ENCODE measurements at places on chromosomes 16 and 17. TPM values are rescaled to one million over a fixed set of nuclear protein-coding genes. Genes with fewer than 3 reads are reported as not detected.

MT1H gene
- total RNA-seq = not detected

KCTD19 gene
- under 0.01 TPM for total RNA-seq

CHST5 gene
- total RNA-seq = not detected

CCDC43 gene
- 26.8 TPM for total RNA-seq

KAT8 gene
- total RNA-seq = 41.6 TPM

SMTNL2 gene
- total RNA-seq = 0.72 TPM

Measured in smooth muscle cell of the pulmonary artery (primary cell).